Putamen (tissue), 1 donor: ENCODE measurements at places on chromosomes 13 and 19.

GRCh38 chr13:36362251-36362650 lies 16.1 kb upstream of the SPART start:
- no peak for DNase-seq

DNA sequence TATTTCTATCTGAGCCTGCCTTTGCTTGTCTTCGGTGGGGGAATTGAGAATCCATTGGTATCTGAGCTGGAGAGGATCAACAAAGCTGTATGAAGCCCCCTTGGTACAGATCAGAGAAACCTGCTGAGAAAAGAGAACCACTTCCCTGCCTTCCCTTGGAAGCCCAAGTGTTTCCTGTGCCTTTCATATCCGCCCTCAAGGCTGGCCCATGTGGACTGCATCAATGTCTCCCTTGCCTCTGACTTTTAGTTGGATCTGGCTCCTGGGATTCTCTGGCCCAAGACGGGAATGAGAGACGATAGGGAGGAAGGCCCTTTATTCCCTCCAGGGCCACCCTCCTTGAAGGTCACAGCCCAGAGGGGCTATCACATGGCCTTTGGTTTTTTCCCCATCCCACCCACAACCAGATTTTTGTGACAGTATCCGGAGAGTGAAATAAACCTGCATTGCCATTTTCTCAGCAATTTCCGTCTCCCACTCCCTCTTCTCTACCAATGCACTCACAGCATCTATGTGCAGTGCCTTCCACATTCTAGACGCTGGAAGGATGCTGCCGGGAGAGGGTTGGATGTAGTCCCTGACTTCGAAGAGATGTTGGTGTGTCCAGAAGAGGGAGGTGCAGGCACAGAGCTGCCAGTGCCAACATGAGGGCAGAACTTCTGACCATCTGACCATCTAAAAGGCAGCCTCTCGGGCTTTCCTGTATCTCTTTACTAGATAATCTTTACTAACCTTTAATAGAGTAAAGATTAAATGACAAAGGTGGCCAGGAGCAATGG lies 63.8 kb downstream of the KCTD15 start:
- DNase-seq: no peak

GRCh38 chr13:105251293-105251692 lies 1284.2 kb downstream of the EFNB2 start:
- no peak for DNase-seq

DNA sequence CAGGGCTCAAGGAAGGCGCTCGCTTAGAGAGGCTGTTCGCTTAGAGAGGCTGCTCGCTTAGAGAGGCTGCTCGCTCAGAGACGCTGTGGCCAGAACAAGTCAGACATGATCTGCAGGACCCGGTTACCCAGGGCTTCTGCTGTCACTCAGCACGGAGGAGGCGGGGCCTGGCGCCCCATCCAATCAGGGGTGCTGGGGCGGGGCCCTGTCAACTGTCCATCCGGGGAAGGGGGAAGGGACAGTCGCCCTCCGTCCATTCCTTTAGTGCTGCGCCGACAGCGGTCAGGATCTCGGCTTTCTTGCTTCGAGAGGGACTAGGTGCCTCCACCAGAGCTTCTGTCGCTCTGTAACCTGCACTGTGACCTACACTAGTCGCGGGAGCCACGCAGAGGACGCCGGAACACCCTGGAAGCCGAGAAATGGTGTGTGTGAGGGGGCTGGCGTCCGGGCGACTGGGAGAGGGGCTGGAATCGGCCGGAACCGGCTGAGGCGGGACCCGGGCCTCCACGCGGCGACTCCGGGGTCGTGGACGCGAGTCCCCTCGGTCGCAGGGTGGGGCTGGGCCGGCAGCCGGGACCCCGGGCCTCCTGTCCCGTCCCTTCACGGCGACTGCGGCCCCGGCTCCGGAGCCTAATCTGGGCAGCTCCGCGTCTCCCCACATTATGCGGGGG lies at the start of gene ZNF440:
TSS of gene ZNF440 (plus strand) at position 245 of the 671 bp plus-strand sequence. CDS start at position 420, 175 bp downstream.
- peak; percentile 94 for DNase-seq

- no peak for DNase-seq
Observed at GRCh38 chr13:49220036-49220855, at the start of gene MLNR. MLNR (plus strand) TSS chr13:49220338; CDS start chr13:49220338, 0 bp downstream.

DNA sequence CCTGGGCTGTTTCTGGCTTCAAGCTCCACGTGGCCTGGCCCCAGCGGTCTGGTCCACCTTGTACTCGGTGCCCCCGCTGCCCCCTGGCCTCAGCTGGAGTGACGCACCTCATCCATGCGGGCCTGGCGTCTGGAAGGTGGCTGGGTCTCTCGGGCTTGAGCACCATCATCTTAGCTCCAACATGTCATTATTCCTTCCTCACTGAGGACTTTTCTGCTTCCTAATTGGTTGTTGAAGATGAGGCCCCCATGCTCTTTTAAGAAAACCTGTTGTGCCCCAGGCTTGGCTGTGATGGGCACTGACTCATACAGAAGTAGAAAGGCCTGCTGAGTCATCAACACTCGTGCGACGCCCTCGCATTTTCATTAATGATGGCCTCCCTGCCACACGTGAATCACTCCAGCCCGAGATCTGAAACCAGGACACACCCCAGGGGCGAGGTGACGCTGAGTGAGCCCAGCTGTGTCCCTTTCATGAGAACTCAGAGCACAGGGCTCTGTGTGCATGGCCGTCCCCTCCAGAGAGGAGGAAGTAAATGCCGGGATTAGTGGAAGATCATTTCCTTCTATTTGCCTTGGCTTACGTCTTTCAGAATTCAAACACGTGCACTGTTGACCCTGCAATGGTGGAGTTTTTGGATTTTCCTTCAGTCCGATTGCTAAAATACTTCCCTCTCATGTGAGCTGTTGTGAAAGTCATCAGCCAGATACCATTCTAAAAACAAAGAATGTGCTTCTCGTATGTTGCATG lies 14.0 kb upstream of the GJA3 start:
- DNase-seq: no peak

GRCh38 chr13:66506979-66507378 lies 723.2 kb downstream of the PCDH9 start:
- peak; percentile 13 for DNase-seq

DNA sequence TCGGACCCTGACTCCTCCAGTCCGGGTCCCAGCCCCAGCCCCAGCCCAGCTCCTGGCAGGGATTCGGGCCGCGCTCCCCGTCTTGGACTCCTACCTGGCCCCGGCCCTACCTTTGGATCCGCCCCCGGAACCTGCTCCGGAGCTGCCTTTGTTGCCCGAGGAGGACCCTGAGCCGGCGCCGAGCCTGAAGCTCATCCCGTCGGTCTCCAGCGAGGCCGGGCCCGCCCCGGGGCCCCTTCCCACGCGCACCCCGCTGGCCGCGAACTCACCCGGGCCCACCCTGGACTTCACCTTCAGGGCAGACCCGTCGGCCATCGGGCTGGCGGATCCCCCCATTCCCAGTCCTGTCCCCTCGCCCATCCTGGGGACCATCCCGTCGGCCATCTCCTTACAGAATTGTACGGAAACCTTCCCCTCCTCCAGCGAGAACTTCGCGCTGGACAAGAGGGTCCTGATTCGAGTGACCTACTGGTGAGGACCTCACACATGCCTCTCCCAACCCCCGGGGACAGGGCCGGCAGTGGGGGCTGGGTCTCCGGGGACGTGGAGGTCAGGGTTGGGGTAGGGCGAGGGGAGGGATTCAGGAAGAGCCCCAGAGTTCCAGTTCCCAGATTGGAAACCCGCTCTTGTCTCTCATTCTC lies 732 bp downstream of the SELENOV start:
- no peak for DNase-seq

DNA sequence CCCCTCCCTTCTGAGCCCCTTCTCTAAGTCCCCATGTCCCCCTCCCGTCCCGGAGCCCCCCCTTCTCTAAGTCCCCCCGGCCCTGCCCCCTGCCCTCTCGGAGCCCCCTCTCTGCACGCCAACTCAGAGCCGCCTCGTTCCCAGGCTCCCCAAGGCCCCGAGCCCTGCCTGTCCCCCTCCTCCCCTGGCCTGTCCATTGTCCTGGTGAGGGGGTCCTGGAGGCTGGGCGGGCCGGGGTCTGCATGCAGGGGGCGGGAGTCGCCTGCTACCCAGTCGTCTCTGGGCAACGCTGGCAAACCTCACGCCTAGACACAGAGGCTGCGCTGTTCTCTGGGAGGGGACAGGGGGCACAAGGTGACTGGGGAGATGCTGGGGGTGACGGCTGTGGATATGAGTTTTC lies 39.2 kb upstream of the SEMA6B start:
- DNase-seq: no peak

GRCh38 chr19:49552749-49553148 lies 24.9 kb downstream of the RCN3 start:
- DNase-seq: no peak

- no peak for DNase-seq
Observed at GRCh38 chr13:113411216-113412023, 41.9 kb downstream of the ADPRHL1 start.

GRCh38 chr19:55451163-55451964 lies 8.3 kb upstream of the SHISA7 start:
- DNase-seq: no peak

DNA sequence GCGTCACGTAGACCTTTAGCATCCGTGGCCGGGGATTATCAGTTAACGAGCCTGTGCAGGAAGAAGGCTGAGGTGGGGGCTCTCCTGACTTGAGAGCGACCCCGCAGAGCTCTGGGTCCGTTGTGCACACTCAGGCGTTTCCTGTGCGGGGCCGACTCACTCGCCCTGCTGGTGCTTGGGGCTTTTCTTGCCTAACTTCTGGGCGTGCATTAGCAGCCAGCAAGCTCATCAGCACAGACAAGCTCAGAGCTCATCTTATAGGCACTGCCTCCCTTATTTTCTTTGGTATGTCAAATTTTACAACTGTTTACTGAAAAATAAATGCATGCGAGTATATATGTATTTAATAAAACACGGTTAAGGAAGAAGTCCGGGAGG lies 23.7 kb downstream of the ADPRHL1 start:
- no peak for DNase-seq

DNA sequence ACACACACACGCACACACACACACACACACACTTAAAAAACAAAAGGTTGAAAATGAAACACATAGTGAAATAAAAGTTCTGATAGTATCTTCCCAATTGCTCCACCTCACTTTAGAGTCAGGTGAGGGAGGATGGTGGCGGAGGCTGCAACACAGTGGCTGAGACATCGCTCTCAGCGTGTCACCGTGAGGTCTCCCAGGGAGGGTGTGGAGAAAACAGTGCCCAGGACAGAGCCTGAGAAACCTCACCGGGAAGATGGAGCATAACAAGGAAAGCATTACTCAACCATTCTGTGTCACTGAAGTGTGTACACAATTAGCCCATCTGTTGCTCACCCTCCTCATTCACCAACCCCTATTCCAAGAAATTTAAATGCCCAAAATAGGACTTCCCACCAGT lies 111.4 kb upstream of the USP29 start:
- DNase-seq: no peak

DNA sequence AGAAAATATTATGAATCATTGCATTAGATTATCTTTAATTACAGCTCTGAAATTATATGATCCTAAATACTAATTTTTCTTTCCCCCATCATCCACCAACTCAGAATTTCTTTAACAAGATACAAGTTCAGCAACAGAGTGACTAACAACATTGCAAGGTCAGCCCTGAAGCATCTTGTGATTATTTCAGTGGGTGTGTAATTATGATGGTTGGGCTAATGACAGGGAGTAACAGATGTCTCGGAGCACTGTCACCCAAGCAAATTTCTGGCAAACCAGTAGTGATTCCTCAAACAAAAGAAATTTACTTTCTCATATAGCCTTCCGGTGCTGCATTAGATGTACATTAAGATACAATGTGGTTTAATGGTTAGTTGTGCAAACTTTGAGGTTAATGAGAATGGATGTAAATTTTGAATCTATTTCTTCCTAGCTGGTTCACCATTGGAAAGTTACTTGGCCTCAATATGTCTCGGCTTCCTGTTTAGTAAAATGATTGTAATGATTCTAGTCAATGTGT lies 238.9 kb downstream of the ITGBL1 start:
- no peak for DNase-seq

GRCh38 chr19:46447824-46448223 lies 19.1 kb upstream of the PNMA8C start:
- no peak for DNase-seq

DNA sequence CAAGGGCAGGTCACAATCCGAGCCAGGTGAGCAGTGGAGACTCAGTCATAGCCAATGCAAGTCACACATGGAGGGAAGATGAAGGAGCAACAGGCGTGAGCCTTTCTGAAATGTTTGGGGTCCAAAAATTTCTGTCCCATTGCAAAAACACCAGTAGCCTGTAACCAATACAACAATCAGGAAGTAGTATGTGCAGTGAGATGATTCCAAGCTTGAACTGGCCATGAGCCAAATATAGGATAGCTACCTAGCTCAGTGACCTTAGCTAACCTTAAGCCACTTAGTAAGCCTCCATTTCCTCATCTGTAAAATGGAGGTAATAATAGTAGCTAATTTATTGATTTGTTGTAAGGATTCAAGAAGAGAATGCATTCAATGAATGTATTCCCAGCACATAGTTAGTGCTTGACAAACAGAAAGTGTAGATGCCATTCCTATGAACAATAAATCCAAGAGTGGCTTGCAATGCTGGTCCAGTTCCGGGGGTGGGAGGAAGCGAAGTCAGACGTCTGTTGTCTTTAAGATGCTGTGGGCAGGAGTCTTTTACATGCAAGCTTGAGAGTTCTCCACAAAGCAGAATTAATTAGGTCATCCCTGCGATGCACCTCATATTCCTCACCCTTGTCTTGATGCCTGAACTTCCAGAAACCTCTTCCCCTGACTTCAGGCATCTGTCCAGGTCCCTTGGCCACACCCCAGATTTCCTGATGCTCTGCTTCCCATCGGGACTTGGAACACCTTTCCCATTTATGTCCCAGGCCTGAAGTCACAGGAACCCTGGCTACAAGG lies 195.7 kb upstream of the UBL3 start:
- no peak for DNase-seq

DNA sequence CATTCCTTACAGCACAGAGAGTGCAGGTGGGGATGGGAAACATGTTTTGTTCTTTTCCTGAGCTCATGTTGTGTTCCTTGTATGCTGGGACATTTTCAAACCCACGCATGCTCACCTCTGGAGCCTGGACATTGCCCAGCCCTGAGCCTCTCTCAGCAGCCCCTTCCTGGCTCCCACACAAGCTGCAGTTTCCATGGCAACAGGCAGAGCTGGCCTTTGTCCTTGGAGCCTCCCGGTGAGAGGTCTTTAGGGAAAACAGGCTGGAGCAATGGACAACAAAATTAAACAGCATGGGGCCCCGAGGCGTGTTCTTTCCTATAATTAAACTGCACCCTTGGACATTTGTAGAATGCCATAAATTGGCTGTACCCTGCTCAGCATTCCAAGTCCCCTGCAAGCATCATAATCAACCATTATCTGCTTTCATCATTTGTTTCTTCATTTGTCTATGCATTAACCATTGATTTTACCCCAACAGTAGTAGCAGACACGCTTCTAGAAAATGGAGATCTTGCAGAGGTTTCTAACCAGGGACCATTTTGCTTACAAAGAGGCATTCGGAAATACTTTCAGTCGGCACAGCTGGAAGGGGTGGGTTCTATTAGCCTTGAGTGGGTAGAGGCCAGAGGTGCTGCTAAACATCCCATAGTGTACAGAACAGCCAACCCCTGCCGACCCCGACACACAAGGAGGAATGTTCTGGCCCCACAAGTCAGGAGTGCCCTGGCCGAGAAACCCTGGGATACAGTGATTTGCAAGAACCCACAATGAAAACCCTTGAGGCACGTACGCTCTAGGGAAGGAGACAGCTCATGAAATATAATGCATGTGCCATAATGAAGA lies 133.4 kb upstream of the PEG3 start:
- no peak for DNase-seq
